Thymus (tissue), 14 donors: ENCODE measurements at places on chromosomes 13 and 19. TPM values are rescaled to one million over a fixed set of nuclear protein-coding genes. Genes with fewer than 3 reads are reported as not detected.

DNA sequence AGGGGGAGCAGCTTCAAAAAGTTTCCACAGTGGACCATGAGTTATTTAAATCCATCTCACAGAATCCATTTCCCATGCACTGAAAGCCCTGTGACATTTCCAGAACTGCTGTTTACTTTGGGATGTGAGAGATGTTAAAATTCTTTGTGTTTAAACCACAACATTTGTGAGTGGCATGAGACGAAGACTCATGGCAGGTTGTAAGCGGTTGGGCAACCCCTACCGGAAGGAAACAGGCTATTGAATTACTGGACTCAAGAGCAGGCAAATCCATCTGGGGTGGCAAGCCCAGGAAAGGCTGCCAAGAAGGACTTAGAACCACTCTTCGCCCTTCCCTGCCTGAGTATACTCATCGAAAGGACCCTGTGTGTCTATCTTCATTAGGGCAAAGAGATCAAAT lies 22.3 kb upstream of the CLDN10 start:
- H3K27ac ChIP-seq = no peak overlapping the region
- no peaks in the 10 kb centered on the region for H3K4me1 ChIP-seq
- H3K27me3 ChIP-seq = no peaks in the 10 kb centered on the region
- no peak overlapping the region for H3K4me3 ChIP-seq
- H3K36me3 ChIP-seq = no peaks in the 10 kb centered on the region

- no peaks in the 10 kb centered on the region for H3K4me1 ChIP-seq
- no peak overlapping the region for H3K4me3 ChIP-seq
- DNase-seq = no peak
- H3K27ac ChIP-seq = no peak overlapping the region
These were observed 541.6 kb downstream of the SUCLA2 start for GRCh38 chr13:47459512-47459911.

DNA sequence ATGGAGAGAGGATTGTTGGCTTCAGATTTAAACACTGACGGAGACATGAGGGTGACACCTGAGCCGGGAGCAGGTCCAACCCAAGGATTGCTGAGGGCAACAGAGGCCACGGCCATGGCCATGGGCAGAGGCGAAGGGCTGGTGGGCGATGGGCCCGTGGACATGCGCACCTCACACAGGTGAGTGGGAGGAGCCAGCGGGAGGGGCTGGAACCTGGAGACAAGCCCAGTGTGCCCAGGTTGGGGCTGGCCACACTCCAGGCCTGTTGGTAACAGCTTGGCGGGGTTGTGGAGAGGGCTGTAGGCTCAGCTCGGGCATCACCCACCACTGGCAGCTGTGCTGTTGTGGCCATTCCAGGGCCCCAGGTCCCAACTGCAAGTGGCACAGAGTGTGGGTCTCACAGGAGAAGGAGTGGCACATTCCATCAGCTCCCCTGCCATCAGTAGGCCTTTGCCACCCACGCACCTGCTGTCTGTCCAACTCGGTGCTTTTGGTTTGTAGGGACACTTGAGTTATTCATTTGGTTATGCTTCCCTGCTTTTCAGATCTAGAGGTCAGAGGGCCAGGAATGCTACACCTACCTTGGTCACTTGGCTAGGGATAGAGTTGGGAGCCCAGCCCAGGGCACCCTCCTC lies 49.8 kb downstream of the TSSK6 start:
- no peak overlapping the region for H3K4me3 ChIP-seq
- H3K4me1 ChIP-seq = peaks cover 27% of the 10 kb centered on the region
- no peak for DNase-seq
- no peaks in the 10 kb centered on the region for H3K27me3 ChIP-seq
- H3K36me3 ChIP-seq = peaks cover 41% of the 10 kb centered on the region
- H3K27ac ChIP-seq = no peak overlapping the region

DNA sequence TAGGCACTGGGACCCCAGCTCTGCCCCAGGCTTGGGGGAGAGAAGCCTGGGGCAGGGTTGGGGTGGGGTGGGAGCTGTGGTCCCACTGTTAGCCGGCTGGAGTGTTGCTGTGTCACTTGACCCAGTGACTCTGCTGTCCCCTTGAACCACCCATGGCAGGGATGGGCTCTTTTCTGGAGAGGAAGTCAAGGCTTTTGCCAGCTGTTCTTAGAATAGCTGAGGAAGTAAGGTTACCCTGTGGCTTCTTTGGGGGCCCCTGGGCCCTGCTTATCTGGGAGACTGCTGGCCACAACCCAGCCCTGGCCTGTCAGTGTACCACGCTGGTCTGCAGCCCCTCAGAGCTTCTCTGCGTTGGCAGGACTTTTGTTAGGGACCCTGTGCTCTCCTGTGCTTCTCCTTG lies 9.1 kb downstream of the PNPLA6 start:
- H3K4me3 ChIP-seq = no peak overlapping the region
- no peak for DNase-seq
- no peaks in the 10 kb centered on the region for H3K27me3 ChIP-seq
- no peaks in the 10 kb centered on the region for H3K4me1 ChIP-seq
- no peak overlapping the region for H3K27ac ChIP-seq

The PGLYRP2 gene
- 0.71 TPM for total RNA-seq

The LACC1 gene
- 5.8 TPM for total RNA-seq

The OPA3 gene
- total RNA-seq = 3.4 TPM

The CBLC gene
- 0.42 TPM for total RNA-seq
